ENCODE measurements at places on chromosomes 2 and 18.

- DNase-seq = no peak
These were observed 49.9 kb downstream of the ALPK2 start for GRCh38 chr18:58578835-58579560.

DNA sequence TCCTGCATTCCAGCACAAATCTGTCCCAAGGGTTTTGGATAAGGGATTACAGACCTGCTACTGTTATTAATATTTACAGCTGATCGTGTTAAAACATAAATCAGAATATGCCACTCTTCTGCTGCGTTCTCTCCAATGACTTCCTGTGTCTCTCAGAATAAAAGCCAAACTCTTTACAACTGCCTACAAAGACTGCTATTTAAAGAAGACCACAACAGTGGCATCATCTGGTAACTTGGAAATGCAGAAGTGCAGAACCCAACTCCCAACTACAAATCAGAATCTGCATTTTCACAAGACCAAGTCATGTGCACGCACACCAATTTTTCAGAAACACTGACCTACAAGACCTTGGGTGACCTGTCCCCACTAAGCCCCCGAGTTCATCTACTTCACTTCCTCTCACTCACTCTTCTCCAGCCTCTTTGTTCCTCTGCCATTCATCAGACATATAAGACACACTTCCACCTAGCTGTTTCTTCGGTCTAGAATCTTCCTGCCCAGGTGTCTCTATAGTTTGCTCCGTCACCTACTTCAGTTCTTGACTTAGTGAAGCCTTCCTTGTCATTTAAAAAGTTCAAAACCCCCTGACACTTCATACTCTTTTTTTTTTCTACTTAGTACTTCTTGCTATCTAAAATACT, 36.0 kb downstream of the CHN1 start:
- DNase-seq = no peak

GRCh38 chr18:42258301-42258965, 303.4 kb downstream of the PIK3C3 start:
- no peak for DNase-seq

- DNase-seq = peak; percentile 44
These were observed 126.0 kb downstream of the OSBPL1A start for GRCh38 chr18:24271381-24272228.

- no peak for DNase-seq
These were observed 27.4 kb upstream of the EIF2AK3 start for GRCh38 chr2:88654714-88655113.

GRCh38 chr18:61530681-61531080, 197.5 kb downstream of the CDH20 start:
- no peak for DNase-seq

GRCh38 chr2:61354543-61355197, 116.2 kb downstream of the USP34 start:
- DNase-seq = no peak

DNA sequence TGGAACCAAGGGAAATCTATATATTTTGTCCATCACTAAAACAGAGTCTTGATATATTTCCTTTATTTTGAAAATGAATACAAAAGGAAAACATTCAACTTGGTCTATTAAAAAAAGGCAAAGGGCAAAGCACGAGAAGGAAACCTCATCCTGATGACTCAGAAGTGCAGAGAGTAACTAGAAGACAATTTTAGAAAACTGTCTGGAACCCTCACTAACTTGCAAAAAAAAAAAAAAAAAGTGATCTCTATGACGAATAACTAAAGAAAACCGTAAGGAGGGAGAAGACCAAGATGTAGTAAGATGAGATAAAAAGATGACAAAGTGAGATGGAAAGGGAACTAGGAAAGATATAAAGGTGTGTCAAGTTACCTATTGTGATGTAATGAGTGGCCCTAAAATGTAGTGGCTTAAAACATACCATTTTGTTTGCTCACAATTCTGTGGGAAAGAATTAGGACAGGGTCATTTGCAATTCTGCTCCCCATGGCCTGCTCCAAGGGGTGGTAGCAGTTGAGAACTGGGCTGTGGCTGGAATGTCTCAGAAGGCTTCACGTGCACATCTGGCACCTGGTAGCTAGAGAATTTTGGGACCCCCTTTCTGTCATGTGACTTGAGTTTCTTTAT, 303.0 kb downstream of the DYSF start:
- peak; percentile 74 for DNase-seq

DNA sequence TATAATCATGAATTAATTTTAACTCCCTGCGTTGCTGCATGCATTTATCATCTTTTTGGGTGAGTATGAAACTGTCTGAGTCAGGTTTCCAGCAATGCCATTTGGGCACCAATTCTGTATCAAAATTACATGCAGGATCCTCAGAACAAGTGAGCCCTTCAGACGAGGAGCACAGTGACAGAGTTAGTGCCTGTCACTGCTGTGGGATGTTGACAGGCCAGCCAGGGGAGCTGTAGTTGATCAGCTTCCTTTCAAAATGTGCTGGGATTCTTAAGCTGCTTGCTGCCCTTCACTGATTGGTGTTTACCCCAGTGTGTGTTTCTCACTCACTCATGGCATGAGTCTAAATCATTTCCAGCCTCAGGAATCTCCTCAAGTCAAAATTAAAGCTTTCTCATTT, 109.2 kb downstream of the TPGS2 start:
- DNase-seq = no peak

GRCh38 chr2:231648579-231649174, 56.0 kb downstream of the TEX44 start:
- DNase-seq = no peak

DNA sequence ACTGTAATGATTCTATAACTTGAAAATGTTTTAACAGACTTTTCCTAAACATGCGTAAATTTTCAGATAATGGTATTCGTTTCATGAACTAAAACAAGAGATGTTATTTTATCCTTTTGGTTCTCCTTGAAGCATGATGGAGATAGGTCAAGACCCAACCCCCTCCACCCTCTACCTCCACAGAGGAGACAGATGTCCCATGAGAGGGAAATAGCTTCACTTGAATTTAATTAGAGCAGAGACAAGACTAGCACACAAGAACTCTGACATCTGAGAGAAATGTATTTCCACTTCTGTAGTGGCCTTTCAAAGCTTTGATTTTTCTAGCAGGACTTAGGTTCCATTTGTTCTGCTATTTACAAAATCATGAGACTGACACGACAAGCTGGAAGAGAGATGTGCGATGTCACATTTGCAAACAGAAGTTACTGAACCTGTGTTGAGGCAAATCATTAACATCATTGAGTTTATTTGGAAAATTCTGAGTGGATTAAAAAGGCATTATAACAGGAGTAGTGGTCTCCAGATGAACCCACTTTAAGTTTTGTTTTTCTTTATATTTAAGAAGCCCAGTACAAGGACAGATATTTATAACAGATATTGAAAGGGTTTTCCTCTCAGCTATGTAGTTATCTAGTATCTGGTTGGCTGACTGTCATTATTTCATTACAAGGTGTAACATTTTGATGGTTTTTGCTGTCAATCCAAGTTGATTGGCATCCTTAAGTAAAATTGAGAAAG, 276.2 kb downstream of the ASXL3 start:
- no peak for DNase-seq

DNA sequence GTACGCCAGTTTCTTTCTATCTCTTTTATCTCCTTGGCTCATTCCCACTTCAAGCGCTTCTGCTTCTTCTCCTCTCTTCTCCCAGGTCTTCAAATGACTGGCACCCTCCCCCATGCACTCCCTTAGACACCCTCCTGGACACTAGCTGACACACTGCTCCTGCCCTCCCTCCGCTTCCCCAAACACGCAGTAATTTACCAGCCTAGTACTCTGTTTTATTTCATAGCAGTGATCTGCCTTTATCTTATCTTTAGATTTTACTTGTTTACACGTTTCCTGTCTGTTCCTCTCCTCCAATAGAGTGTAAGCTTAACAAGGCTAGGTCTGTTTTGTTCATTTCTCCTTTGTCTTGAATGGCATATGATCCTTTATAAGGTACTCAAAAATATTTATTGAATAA, 93.9 kb downstream of the SCN3A start:
- DNase-seq = no peak

GRCh38 chr2:127421116-127421800, 3.0 kb downstream of the PROC start:
- no peak for DNase-seq

- no peak for DNase-seq
These were observed 776.0 kb downstream of the TSN start for GRCh38 chr2:122531290-122532071.

DNA sequence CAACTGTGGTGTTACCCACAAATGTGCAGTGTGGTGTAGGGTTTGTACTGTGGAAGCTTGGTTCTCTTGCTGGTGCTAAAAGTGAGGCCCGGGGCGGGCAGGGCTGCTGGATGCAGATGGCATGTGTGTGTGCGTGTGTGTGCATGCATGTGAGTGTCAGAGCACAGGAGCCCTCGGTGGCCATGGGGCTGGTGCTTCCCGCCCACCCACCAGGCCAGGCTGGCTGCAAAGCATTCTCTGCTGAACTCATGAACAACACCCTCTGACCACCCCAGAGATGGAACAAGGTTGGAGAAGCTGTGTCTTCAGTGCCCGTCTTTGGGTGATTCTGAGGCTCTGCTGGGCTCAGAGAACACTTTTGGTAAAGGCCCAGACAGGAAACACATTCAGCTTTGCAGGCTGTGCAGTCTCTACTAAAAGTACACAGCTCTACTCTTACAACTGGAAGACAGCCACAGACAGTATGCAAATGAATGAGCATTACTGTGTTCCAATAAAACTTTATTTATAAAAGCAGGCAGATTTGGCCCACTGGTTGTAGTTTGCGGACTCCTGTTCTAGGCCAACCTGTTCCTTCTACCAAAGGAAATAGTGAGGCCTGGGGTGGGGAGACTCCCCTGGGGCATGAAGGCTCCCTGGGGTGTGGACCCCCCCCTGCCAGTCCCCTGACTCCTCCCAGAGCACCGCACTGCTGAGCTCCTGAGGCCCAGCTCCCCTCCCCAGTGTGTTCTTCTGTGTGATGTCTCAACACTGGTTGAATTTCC, 225.3 kb upstream of the HDAC4 start:
- DNase-seq = no peak

- no peak for DNase-seq
These were observed 1.6 kb downstream of the MTCL1 start for GRCh38 chr18:8706791-8707555.

DNA sequence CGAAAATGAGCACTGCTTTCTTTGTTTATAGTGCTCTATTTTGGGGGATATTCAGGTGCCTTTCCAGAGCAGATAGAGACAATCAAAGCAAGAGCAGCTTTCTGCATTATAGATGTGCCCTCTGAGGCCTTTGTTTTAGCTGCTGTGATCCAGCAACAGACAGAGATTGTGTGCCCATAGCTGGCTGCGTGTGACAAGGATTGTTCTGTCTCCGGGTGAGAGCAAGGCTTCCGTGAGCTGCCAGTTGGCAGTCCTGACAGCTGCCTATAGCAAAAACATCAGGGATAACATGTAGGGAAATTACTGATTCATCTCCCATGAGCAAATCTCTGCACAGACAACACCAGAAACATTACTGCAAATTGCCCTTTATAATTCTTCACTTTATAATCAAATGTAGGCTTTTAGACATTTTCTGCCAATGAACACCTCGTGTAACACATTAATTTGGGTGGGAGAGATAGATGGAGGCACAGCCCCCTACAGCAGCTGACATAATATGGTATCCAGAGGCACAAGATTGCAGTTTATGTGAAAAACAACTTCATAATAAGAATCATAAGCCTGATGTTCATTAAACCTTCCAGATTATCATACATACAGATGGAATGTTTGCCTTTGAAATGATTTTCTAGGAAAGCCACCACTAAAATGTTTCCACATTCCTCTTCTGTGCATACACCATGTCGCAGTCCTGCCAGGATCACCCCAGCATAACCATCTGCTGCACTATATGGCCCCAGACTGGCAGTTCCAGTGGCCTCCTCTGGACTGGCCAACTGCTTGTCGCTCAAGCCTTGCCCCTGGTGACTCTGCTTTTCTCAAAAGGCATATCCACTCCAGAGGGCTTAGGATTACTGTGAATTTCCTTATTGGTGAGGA, 131.2 kb downstream of the TRIB2 start:
- DNase-seq = no peak

DNA sequence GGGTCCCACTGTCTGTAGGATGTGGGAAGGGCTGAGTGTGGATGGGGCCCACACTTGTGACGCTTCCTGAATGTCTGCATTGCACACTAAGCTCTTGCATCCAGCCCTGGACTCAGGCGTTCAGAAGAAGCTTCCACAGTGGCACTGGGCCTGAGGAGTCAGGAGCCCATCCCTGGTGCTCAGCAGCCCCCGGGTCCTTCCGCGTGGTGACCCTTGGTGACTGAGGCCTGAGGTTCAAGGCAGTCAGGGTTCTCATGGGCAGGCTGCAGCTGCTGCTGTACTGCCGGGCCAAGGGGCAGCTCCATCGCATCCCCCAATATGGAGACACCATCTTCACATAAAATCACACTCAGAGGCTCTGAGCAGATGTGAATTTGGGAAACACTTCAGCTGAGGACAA, 65.8 kb upstream of the TUBA3E start:
- no peak for DNase-seq

- no peak for DNase-seq
These were observed 47.7 kb upstream of the MEIS1 start for GRCh38 chr2:66387016-66387753.

DNA sequence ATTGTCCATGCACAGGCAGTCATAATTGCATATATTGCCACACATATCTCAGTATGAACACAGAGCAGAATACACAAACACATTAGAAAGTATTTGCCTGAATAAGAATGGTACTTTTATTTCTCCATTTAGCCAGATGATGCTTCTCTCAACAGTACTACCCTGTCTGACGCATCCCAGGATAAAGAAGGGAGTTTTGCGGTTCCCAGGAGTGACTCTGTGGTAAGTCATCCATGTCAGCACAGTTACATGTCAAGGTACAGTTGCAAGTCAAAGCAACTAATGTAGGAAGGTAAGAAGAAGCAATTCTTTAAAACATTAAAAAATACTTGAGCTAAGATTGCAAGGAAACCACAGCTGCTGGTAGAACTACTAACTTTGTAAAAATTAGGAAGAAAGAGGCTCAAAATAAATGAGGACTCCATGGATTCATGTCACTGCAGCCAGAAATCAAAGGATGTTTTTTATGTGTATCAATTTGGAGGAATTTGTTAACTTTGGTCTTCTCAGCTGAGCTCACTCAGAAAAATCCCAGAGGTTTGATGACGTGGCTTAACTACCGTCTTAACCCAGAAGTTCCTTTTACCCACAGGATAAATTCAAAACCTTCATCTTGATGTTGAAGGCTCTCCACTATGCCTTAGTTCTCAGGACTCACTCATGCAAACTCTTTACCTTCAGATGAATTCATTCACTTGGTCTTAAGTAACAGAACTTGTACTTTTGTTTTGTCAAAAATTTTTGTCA, 130.3 kb downstream of the ARHGAP28 start:
- DNase-seq = no peak

DNA sequence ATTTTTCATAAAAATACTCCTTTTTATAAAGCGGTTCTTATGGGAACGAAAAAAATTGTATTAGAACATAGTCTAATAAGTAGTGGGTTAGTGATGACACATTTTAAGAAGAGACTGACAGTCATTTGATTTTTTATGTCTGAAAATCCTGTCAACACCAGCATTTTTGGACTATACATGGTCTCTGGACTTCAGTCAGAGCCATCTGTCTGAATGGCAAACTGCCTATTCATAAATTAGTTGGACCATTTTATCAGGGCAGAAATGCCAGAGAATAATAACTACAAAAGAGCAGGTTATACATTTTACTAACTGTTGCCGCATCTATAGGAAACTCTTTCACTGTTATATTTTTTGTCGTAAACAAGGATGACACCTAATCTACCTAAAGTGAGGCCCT, 437.6 kb downstream of the ZNF804A start:
- no peak for DNase-seq

- no peak for DNase-seq
These were observed 80.6 kb upstream of the DOCK10 start for GRCh38 chr2:225122583-225123486.

GRCh38 chr2:168666339-168666738, 136.1 kb upstream of the NOSTRIN start:
- DNase-seq = peak; percentile 6

Measured in stromal cell of bone marrow (primary cell).